ENCODE measurements at places on chromosomes 6 and 20.

DNA sequence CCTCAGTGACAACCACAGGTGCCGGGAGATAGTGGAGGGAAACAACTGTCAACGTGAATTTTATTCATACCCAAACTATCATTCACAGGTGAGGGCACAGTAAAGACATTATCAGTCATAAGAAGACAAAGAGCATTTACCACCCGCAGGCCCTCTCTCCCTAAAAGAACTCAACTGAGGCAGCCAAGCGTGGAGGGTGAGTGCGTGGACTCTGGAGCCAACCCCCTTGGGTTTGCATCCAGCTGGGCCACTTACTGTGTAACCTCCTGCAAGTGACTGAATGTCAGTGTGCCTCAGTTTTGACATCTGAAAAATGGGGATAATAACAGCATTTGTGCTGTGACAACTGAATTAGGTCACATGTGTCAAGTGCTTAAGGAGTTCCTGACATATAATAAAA, 70.6 kb upstream of the KCNK16 start:
- DNase-seq, result no peak

- DNase-seq, result no peak
Measured at GRCh38 chr6:53799340-53799739, 4.5 kb downstream of the LRRC1 start.

DNA sequence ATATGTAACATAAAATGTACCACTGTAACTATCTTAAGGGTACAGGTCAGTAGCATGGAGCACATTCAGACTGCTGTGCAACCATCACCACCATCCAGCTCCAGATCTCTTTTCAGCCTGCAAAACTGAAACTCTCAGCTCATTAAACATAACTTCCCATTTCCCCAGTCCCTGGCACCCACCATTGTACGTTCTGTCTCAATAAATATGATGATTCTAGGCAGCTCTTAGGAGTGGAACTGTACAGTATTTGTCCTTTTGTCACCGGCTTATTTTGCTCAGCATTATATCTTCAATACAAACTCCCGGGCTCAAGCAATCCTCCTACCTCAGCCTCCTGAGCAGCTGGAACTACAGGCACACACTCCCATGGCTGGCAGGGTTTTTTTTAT, 1.5 kb downstream of the ZC3H12D start:
- no peak for DNase-seq

- no peak for DNase-seq
Measured at GRCh38 chr20:15342991-15343523, 1005.6 kb upstream of the FLRT3 start.

- no peak for DNase-seq
Measured at GRCh38 chr6:158972241-158973233, 27.5 kb downstream of the RSPH3 start.

DNA sequence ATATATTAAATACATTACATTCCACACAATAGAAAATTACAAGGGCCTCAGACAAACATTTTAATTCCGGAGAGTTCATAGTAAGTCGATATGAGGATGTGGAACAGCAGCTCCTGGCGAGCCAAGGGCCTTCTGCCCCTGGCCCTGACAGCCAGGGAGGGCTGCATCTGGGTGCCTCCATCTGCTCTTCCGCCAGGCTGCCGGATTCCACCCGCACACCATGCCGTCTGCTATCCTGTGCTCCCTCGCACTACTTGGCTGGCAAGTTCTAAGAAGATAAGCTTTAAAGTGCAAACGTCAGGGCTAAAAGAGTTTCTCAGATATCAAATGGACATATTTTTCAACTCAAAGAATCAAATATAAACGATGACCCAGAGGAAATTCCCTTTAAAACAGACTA, 656.3 kb upstream of the NOX3 start:
- DNase-seq, result no peak

Data from stimulated activated CD4-positive, alpha-beta T cell treated with anti-CD3 and anti-CD28 coated beads, Interleukin-1b, Interleukin-23, amount 100 ng/mL, for 1 hour (primary cell).